ENCODE measurements at places on chromosomes 5 and 9.
A peak's percentile ranks its signal among the peaks of the same experiment; 100 is the strongest.

DNA sequence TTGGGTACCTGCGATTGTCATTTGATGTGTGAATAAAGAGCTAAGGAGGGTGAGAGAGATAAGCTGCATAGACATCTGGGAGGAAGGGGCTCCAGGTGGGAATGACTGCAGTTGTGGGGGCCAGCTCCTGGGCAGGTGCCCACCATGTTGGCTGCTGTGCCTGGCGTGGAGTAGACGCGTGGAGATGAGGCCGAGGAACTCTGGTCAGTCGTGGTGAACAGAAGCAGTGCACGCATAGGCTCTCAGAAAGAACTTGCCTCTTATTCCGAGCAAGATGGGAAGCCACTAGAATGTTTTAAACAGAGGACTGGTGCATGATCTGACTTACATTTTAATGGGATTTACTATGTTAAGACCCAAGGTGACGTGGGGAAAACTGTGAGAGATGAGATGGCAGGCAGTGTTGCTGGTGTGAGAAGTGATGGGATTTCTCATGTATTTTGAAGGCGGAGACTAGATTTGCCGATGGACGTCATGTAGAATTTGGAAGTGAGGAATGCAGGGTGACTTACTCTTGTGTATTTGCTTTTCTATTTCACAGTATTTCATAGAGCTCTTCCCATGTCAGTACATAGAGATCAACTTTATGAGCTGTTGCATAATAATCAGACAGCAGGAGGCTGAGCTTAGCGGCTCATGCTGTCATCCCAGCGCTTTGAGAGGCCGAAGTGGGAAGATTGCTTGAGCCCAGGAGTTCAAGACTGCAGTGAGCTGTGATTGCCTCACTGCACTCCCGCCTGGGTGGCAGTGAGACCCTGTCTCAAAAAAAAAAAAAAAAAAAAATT, 71.1 kb downstream of the EHMT1 start:
- no peak for DNase-seq

GRCh38 chr5:157222506-157223230, 42.0 kb downstream of the ITK start:
- peak; percentile 69 for DNase-seq

DNA sequence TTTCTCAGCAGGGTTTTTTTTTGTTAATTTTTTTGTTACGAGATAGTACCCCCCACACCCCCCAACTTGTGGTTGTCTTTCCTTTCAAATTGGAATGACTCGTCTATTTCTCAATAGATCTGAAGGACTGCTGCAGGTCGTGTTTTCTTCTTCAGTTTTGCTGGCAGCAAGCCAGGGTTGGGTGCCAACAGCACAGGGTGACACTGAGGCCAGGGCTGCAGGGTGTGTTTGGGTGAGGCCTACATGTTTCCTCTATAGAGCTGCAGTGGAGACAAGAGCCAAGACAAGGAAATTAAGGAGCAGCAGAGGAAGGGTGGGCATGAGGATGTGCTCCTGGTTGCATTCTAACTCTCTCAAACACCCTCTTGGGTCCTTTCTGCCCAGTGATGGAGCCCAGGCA, 52.2 kb downstream of the NXNL2 start:
- DNase-seq, result no peak

DNA sequence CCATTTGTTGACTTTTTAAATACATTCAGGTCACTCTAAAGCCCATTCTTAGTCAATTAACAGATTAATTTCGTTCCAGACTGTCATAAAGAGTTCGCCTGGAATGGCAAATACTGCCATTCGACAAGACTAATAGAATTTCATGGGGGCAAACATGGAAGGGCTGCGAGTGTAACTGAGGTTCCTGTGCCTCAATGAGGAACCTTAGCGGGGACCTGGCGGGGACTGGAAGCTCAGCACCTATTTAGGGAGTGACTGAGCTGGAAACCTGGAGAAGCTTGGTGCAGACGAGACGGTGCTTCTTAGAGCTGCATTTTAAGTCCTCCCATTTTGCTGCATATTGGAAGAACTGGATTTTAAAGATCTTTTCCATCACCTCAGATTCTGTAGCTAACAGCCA, 3.4 kb downstream of the VCAN start:
- no peak for DNase-seq

GRCh38 chr5:143521141-143521540, 117.7 kb upstream of the NR3C1 start:
- no peak for DNase-seq
